DND-41 (cell line): ENCODE measurements at places on chromosomes 3 and 15.
A peak's percentile ranks its signal among the peaks of the same experiment; 100 is the strongest.

GRCh38 chr15:36364377-36364776, 215.0 kb upstream of the CDIN1 start:
- no peak for DNase-seq

DNA sequence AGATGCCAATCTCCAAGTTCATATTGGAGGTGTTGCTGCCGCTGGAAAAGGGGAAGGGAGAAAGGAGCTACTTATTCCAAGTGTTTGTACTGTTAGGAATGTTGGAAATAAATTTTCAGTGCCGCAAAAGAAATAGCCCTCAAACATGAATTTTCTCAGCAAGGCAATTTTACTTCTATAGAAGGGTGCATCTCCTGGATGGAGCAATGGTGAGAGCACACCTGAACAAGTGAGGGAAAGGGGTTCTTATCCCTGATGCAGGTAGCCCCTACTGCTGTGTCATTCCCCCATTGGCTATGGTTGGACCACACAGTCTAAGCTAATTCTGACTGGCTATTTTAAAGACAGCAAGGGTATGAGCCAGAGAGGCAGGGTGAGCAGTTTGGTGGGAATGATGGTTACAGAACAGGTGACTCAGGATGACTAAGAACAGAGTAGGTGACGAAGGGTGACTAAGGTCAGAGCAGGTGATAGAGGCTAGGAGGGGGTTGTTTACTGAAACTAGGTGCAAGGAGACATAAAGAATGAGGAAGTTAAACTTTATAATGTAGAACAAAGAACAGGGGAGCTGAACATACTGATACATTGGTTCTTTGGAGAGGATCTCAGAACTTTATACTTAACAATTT, 503.5 kb downstream of the EDEM1 start:
- no peak for DNase-seq

DNA sequence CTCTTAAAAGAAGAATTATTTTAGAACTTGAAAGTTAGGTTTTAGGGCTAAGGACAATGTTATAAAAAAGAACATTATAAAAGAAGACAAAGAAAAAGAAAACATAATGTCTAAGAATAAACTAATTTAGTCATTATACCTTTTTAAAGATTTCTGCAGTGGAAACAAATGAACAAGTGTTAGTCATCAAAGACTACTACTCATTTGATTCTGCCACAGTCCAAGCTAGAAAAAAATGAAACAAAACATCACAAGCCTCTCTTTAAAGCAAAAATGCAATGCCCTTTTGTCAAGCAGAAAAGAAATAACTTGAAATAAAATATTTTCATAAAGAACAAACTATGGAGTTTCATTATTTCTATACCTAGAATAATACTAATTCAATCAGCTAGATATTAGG, 102.0 kb downstream of the TBC1D5 start:
- DNase-seq, result no peak

DNA sequence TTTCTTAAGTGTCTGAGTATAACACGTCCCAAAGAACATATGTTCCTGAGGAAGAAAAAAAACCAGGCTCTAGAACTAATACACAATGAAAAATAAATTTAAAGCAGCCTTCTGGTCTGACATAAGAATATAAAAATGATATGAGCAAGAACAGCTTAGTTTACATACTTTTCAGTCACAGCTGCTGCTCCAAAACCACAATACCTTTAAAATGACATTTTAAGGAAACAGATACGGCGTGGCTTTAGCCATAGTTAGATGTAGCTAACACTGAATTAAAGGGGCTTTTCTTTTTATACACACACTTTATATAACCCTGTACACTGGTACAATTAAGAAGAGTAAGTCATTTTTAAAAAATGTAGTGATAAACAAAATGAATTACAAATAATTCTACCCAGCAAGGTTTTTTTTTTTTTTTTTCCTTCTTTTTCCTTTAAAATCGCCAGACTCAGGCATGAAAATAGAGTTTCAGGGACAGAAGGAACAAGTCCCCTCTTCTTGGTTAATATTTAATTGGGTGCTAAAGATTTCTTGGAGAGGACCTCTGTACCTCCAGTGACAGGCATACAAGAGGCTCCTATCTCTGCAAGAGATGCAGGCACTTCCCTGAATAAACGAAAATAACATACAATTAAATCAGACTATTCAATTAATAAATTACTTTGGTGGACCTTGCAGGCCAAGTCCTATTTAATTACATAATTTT, 265.6 kb downstream of the FOXP1 start:
- DNase-seq, result no peak

DNA sequence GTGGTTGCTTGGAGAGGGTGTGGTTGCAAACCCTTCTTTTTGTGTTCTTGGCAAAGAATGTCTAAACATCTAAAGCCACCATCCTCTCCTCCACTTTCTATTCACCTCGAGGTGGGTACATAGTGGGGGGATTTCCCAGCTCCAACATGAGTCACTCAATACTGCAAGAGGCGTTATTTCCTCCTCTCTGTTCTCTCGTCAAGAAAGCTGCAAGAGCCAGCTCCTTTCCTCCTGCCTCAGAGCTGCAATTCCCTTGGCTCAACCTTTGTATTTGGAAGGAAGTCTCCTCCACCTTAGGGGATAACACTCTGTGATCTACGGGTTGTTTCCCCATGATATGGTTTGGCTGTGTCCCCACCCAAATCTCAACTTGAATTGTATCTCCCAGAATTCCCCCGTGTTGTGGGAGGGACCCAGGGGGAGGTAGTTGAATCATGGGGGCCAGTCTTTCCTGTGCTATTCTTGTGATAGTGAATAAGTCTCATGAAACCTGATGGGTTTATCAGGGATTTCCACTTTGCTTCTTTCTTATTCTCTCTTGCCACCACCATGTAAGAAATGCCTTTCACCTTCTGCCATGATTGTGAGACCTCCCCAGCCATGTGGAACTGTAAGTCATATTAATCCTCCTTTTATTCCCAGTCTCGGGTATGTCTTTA, 138.4 kb downstream of the PLCL2 start:
- no peak for DNase-seq

DNA sequence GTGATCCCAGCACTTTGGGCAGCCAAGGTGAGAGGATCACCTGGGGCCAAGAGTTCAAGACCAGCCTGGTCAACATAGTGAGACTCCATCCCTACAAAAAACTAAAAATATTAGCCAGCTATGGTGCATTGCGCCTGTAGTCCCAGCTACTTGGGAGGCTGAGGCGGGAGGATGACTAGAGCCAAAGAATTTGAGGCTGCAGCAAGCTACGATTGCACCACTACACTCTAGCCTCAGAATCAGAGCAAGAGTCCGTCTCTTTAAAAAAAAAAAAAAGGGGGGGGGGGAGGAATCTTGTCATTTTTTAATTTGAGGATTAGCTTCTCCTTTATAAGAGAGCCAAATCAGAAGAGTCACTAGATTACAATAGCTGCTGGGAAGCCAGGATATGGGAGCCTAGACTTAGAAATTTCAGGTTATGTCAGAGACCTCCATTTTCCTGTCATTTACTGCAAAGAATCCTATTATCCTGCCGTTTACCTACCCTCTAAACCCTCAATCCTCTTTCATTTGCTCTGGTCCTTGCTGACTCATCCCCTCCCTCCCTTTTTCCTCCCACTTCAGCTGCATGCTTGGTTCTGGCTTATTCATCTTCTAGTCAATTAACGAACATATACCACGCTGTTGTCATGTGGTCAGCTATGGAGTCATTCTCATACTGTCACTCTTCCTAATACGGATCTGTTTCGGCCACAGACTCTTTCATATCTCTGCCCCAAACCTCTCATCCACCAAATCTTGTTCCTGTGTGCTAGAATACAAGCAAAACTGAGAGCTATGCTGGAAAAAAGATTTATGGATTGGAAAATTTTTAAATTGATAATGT, 83.8 kb upstream of the PPIB start:
- DNase-seq, result no peak

DNA sequence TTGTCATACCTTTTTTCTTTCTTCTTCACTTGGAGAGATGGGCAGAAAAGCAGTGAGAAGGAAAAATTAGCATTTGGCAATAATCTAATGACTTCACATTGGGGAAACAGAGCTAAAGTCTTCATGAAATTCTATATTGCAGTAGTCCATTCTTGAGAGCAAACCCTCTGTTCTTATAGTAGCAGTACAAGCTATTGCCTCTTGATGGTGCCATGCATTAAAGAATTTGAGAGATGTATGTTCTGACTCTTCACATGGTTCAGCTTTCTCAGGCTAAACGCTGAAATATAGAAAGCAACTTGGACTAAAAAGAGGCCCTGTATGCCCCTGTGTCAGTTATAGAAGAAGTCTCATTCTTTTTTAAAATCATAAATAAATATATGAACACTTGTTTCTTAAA, 36.0 kb downstream of the PHLDB2 start:
- DNase-seq, result no peak

DNA sequence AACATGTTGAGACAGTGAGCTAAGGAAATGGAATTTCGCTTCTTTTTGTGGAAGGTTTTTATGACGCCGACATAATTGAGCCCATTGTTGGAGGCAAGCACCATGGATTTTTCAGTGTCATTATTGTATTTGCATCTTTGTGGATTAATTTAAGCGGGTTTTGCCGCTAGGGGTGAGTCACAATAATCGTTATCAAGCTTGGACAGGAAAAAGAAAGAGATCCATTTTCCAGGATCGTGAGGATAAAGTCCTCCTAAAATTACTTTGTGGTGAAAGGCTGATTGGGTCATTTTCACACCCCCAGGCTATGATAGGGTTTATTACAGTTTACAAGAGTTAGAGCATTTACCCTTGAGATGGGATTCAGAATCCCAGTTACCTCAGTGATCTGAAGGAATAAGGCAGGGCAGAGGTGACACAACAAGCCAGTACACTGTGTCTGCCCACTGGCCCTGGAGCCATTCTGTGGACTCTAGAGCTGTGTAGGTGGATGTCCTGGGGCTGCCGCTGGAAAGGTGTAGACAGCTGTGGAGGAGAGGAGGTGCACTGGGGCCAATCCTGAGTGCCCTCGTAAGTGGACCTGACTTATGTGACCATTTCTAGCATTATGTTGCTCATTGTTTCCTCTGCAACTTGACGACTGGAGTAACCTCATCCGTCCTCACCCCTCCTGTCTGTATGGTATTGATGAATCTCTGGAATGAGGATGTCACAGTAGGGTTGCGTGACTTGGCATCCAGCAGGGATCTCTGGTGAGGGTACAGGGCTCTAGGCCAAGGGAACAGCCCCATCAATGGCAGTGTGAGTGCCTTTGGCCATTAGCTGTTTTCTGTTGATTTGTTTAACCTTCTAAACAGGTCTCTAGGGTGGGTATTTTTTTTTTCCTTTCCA, 370.1 kb downstream of the LRTM1 start:
- DNase-seq, result no peak

DNA sequence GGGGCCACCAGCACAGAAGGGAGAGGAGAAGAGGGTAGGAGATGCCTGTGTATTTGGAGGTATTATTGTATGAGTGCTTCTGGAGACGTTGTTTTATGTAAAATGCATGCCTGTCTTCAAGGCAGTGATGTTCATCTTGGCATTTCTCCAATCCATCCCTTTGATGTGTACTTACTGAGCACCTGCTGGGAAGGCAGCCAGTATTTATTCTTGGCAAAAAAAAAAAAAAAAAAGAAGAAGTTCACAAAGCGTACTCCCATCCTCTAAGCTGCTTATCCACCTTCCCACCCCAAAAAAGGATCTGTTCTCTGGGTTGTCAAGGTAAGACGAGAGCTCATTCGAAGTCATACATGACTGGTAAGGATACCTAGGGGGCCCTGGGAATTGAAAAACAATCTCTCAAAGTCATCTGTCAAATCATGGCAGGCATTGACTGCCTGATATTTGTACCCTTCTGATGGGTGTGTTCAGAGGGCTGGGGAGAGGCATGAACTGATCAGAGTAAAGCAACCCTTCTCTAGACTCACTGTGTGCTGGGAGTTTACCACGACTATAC, 30.0 kb upstream of the SLC6A1 start:
- peak; percentile 6 for DNase-seq

DNA sequence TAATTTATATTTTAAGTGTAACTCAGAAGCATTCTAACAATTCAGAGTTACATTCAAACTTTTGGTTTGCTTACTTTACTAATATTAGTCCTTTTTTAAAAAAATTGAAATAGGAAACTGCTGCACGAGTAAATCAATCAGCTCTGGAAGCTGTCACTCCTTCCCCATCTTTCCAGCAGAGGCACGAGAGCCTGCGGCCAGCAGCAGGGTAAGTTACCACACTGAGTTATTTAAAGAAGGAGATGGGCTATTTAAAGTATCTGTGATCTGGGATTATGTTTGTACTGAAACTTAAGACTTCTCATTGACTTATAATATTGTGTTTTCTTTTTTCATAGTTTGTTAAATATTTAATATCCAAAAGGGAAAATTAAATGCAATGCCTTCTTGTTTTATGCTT, 29.3 kb downstream of the APPL1 start:
- no peak for DNase-seq

GRCh38 chr15:70907784-70908471, 15.3 kb downstream of the LRRC49 start:
- DNase-seq, result no peak

DNA sequence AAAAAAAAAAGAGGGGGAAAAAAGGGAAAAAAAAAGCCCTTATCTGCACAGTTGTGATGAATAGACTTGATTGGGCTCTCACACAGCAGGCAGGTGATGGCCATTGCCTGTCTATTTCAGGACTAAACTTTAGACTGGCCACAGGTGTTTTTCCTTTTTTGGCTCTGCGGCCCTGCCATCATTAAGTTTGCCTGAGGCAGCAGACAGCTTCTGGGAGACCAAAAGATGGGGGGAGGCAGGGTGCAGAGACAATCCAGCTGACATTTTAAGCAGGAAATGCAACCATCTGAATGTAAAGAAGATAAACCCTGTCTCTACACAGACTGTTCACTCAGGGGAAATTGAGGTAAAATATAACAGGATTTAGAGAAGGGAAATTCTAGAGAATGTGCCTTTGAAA, 295.0 kb upstream of the KCNH8 start:
- DNase-seq, result peak; percentile 11
